GM23248 (cell line): ENCODE measurements at places on chromosomes 2 and 18. TPM values are rescaled to one million over a fixed set of nuclear protein-coding genes. Genes with fewer than 3 reads are reported as not detected.

DNA sequence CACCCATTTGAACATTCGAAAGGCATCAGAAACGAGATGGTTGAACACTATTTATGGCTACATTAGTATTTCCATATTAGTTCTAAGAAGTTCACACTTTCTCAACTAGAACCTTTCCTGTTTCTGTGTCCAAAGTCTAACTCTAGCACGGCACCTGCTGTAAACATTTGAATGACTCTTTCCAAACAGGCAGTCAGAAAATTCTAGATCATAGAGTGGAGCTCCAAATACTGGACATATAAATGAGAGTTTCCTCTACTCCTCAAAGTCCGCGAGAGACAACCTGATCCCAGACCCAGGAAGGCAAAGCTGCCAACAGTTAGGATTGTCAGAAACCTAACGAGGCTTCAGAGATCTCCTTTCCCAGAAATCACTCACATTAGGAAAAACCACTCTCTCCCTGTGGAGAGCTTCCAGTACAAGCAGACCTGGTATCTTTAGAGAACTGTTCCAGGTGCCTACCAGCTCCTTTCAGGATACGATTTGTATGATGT is 10.6 kb downstream of the RND3 start:
- no peak for DNase-seq

GRCh38 chr2:100886085-100886484 is 66.1 kb downstream of the NPAS2 start:
- no peak for DNase-seq

- no peak for DNase-seq
Measured at GRCh38 chr2:174333372-174334277, 1.1 kb upstream of the SP9 start.

GRCh38 chr2:45436456-45436855 is 174.6 kb downstream of the SRBD1 start:
- no peak for DNase-seq

The CPO gene
- not detected in 2 replicates for total RNA-seq

GRCh38 chr2:199160677-199161465 is 296.9 kb downstream of the SATB2 start:
- DNase-seq, result peak; percentile 89

The CXCR1 gene
- total RNA-seq, result not detected in 2 replicates

DNA sequence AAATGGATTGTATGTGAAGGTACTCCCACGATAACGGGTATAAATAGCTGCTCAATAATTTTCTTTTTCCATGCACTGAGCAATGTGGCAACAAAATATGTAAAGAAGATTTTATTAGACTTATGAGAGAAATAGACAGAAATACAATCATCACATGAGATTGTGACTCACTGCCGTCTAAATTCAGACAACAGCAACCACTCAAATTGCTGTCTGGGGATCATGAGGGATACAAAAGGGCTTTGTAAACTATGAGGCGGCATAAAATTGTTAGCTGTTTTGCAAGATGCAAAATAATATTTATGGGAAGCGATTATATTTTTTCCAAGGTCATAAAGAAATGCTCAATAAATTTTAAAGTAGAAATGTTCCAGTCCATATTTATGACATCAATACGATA is 259.1 kb upstream of the AGAP1 start:
- peak; percentile 78 for DNase-seq

GRCh38 chr2:200130762-200131166 is 175.4 kb downstream of the MAIP1 start:
- DNase-seq, result peak; percentile 7

The ACYP2 gene
- total RNA-seq, result 6.7 and 16.6 TPM in 2 replicates

The REG3A gene
- not detected in 2 replicates for total RNA-seq

The CDK15 gene
- 1.3 and 3.2 TPM in 2 replicates for total RNA-seq

- DNase-seq, result no peak
Measured at GRCh38 chr18:39494211-39494896, 1928.8 kb upstream of the CELF4 start.

The ZNF638 gene
- 75.0 and 83.0 TPM in 2 replicates for total RNA-seq

The CD226 gene
- 1.3 and 2.1 TPM in 2 replicates for total RNA-seq

The KYNU gene
- under 0.01 TPM in 1 of 2 replicates, not detected in the other for total RNA-seq

DNA sequence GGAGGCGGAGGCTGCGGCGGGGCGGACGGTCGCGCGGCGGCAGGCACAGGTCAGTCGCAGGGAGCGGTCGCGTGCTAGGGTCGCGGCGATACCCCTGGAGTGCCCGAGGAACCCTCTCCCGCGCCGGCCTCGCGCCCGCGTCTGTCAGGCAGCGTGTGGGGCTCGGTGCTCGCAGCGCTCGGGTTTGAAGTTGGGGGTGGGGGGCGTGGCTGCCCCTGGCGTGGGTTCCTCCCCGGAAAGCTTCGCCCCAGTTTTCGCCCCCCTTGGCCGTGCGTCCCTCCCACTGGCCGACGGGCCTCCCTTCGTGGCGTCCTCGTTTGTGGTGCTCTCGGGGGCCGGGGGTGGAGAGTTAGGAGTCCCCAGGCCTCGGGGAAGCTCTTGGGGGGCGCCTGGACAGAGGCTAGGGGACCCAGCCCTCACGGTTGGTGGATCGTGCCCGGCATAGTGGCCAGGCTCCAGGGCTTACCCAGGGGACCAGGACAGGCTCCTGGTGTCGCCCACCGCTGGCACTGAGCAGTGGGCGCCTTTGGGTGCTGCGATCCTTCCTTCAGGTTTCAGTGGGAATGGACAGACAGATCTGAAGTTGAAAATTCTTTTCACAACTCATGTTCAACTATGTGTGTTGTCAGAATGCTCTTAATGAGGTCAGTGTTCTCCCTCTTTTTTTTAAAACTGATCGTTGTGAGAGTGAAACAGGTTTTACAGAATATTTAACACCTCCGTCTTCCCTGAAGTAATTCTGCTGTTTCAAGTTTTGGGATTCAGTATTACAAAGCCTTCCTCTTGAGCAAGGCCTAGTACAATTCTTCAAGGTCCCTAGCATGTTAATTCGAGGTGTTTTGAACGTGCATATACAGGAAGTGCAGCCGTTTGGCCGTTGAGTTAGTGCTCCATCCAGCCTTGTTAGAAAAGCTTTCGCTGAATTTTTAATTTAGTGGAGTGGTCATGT is 604 bp downstream of the RALBP1 start:
- DNase-seq, result peak; percentile 63
